Dermis blood vessel endothelial cell (primary cell): ENCODE measurements at places on chromosomes 16 and 17. TPM values are rescaled to one million over a fixed set of nuclear protein-coding genes. Genes with fewer than 3 reads are reported as not detected.

The MMP2 gene
- 16.7 and 20.5 TPM in 2 replicates for total RNA-seq

The SCNN1B gene
- 10.4 and 24.2 TPM in 2 replicates for total RNA-seq

The CDK5R1 gene
- 1.4 and 1.9 TPM in 2 replicates for total RNA-seq

The NACA2 gene
- total RNA-seq = not detected in 2 replicates

The OR3A2 gene
- total RNA-seq = not detected in 2 replicates

The AATK gene
- total RNA-seq = 4.0 and 4.1 TPM in 2 replicates

The HOXB7 gene
- total RNA-seq = 9.9 and 11.4 TPM in 2 replicates

The ZNF646 gene
- 16.0 and 17.4 TPM in 2 replicates for total RNA-seq

The ELP5 gene
- total RNA-seq = 33.0 and 52.2 TPM in 2 replicates

The CDYL2 gene
- total RNA-seq = 30.6 and 32.2 TPM in 2 replicates
